Effector CD8-positive, alpha-beta T cell (primary cell): ENCODE measurements at places on chromosomes 11 and 22.

GRCh38 chr11:82356316-82356715 lies 377.3 kb downstream of the FAM181B start:
- DNase-seq, result no peak

DNA sequence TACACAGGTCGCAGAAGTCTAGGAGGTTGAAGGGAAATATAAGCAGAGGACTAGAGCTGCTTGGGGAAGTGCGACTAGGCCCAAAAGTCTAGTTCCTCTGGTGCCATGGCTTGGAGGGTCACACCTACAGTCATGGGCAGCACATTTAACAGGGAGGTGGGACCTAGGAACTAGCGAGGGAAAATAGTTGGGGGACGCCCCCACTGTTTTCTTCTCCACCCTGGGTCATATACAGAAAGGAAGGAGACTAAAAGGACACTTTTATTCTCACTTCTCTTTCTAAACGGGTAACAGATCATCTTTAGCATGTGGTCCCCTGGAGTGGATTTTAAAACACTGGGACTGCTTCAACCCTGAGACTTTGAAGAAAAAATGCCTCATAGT lies 16.6 kb downstream of the APIP start:
- DNase-seq, result no peak

GRCh38 chr22:27482402-27482801 lies 319.2 kb downstream of the MN1 start:
- DNase-seq, result no peak

GRCh38 chr11:134244593-134244992 lies 8.6 kb downstream of the THYN1 start:
- no peak for DNase-seq

DNA sequence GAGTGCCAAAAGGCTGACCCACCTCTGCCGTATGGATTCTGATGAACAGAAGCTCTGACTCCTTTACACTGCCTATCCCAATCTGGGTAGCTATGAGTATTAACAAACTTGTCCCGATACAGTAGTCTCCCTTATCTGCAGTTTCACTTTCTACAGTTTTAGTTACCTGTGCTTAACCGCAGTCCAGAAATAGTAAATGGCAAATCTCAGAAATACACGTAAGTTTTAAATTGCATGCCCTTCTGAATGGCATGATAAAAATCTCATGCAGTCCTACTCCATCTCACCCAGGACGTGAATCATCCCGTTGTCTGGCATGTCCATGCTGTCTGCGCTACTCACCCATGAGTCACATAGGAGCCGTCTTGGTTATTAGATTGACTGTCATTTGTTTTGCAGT lies 68.8 kb downstream of the SNX19 start:
- DNase-seq, result no peak

- DNase-seq, result no peak
Observed at GRCh38 chr11:61844909-61845565, 16.9 kb downstream of the FADS2 start.

DNA sequence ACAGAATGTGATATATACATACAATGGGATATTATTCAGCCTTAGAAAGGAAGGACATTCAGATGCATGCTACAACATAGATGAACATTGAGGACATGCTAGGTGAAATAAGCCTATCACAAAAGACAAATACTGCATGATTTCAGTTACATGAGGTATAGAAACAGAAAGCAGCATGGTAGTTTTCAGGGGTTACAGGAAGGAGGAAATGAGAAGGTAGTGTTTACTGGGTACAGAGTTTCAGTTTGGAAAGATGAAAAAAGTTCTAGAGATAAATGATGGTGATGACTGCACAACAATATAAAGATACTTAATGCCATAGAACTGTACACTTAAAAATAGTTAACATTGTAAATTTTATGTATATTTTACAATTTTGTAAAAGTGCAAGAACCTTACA lies 266.7 kb upstream of the C11orf87 start:
- no peak for DNase-seq

- DNase-seq, result no peak
Observed at GRCh38 chr22:25419247-25420113, 145.0 kb upstream of the GRK3 start.

- no peak for DNase-seq
Observed at GRCh38 chr11:123111465-123111864, 49.5 kb upstream of the HSPA8 start.

GRCh38 chr11:28026634-28027290 lies 81.2 kb downstream of the KIF18A start:
- DNase-seq, result no peak

DNA sequence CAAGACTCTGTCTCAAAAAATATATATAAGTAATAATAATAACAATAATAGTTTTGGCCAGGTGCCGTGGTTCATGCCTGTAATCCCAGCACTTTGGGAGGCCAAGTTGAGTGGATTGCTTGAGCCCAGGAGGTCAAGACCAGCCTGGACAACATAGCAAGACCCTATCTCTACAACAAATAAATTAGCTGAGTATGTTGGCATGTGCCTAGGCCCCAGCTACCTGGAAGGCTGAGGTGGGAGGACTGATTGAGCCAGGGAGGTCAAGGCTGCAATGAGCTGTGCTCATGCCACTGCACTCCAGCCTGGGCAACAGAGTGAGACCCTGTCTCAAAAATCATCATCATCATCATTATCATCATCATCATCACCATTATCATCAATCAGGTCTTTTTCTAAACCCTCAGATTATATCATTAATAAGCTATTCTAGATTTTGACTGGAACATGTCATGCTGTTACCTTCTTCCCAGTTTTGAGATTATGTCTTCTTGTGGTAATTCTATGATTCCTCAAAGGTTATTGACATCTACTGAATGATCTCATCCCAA lies 39.3 kb downstream of the DENND5A start:
- no peak for DNase-seq
